ENCODE measurements at places on chromosomes 3 and 15. TPM values are rescaled to one million over a fixed set of nuclear protein-coding genes. Genes with fewer than 3 reads are reported as not detected.

The GNAI2 gene
- total RNA-seq: 1,142 TPM

DNA sequence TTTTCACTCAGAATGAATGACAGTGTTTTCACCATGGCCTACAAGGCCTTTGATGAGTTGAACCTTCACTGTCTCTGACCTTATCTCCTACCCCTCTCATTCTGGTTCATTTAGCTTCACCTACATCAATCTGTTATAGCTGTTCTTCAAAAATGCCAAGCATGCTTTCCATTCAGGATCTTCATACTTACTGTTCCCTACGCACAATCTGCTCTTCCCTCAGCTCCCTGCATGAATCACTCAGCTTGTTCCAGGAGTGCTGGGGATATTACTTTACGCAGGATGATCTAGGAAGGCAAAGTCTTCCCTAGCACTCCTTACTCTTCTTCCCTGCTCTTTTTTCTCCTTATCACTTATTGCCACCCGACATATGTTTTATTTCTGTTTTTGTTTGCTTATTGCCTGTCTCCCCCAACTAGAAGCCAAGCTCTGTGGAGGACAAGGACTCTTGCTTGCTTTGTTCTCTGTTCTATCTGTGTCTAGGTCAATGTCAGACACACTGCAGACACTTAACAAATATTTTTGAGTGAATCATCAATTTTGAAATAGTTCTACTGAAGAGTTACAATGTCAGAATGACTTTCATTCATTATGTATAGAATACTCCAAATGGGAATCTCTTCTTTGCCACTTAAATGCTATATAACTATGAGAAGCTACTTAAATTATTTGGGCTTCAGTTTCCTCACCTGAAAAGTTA is 238.3 kb upstream of the FEZF2 start:
- DNase-seq: no peak

DNA sequence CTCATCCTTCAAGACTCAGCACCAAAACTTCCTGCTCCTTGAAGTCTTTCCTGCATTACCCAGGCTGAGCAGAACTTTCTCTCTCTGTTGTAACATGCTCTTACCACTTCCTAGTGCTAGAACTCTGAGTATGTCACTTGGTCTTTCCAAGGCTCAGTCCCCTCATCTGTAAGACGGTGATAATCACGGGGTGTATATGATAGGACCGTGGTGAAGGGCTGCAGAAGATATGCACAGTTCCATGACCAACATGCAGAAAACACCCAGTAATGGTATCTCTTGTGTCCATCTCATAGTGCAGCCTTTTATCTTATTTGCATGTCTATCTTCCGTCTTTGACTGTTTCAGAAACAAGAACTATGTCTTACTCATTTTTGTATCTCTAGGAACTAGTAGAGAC is 154.5 kb downstream of the ZNF621 start:
- DNase-seq: no peak

- DNase-seq: no peak
Observed at GRCh38 chr3:80978216-80978969, 783.1 kb downstream of the GBE1 start.

- no peak for DNase-seq
Observed at GRCh38 chr3:9994086-9994844, 7.6 kb upstream of the EMC3 start.

DNA sequence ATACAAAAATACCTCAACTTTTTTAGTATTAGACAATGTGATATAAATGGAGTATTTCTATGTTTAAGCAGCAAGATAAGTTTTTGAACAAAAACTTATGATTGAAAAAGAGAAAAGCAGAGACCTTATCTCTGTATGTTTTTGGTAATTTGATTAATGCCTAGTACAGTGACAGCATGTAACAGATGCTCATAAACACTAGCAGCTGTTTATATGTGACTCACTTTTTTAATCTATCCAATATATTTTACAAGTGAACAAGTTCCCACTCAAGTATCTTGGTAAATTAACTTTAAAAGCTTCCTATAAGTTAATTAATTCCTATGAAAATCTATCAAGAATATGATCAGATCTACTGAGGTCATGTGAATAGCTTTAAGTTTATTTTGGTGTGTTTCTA is 55.1 kb downstream of the NGLY1 start:
- no peak for DNase-seq

- DNase-seq: no peak
Observed at GRCh38 chr3:177057768-177058167, 139.5 kb downstream of the TBL1XR1 start.

DNA sequence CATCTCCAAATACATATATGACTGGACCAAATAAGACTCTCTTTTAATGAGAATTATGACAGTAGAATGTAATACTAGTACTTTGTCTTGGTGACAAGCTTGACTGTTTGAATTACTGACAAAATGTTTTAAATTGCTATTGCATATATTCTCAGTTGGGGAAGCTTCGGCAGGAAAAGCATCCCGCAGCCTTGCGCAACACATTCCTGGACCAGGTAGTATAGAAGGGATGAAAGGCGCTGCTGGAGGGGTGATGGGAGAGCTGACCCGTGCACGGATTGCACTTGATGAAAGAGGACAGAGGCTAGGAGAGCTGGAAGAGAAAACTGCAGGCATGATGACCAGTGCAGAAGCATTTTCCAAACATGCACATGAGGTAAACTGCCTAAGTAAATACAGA is 127.6 kb downstream of the POLQ start:
- no peak for DNase-seq

All from glomerular endothelial cell (primary cell).